Fibroblast of skin of right quadriceps (primary cell): ENCODE measurements at places on chromosomes 2 and 18.

DNA sequence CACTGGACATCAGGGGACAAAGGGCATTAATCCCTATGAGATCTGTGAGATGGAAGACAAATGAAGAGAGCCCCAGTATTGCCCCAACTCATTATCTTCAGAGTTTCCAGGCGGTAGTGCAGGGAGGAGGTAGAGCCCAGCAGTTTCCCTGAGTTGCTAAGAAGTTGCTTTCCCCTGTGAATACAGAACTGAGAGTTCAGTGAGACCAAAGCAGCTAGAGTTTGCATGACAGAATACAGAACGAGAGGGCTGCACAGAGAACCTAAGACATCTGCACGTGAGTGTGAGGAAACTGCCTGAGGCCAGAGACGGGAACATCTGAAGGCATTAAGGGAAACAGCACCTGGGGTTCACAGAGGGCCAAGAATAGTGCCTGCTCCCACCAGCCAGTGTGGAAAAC, 18.1 kb upstream of the PGAP1 start:
- no peak for DNase-seq

DNA sequence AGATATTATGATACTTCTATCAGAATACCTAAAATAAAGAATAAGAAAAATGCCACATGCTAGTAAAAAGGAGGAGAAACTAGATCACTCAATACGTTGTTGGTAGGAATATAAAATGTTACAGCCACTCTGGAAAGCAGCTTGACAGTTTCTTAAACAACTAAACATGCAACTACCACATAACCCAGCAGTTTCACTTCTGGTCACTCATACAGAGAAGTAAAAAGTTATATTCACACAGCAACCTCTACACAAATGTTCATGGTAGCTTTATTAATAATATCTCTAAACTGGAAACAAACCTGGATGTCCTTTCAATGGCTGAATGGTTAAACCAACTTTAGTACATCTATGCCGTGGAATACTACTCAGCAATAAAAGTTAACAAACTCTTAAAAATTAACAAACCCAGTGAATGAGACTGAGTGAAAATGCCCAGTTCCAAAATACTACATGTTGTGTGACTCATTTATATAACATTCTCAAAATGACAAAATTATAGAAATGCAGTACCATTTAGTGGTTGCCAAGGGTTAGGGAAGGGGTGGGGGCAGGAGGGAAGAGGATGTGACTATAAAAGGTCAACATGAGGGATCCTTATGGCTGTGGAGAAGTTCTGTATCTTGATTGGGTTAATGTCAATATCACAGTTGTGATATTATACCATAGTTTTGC, 124.1 kb downstream of the MMADHC start:
- DNase-seq = no peak

DNA sequence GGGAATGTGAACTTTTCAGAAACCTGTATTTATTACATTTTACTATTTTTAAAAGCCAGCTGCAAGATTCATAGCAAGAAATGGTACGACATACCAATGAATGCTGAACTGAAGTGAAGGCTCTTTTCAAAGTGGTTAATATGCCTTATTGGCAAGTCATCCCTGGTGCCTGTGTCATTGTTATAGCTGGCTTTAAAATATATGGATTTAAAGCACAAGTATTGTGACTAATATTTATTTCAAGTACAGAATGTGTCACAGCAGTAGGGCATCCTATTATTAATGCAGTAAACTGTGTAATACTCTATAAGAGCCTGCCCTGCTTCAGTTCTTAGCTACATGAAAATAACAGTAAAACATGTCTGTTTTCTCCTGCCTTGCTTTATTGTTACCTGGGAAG, 10.8 kb downstream of the TSHZ1 start:
- no peak for DNase-seq

DNA sequence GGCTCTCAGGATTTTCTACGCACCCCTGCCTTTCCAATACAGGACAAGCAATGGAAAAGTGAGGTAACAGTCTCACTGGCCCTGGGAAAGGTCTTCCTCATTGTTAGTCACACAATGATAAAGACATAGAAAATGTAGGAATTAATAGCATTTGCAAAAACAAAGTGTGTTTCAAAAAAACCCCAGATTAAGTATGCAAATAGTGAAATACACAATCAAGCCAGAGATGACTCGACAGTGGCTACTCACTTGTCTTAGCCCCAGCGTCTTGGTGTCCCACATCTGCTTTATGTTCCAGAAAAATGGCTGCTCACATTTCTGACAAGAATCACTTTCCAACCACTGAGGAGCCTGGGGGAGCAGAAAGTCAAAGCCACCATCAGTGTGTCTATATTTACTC, 47.0 kb upstream of the AP1S3 start:
- DNase-seq = peak; percentile 58

DNA sequence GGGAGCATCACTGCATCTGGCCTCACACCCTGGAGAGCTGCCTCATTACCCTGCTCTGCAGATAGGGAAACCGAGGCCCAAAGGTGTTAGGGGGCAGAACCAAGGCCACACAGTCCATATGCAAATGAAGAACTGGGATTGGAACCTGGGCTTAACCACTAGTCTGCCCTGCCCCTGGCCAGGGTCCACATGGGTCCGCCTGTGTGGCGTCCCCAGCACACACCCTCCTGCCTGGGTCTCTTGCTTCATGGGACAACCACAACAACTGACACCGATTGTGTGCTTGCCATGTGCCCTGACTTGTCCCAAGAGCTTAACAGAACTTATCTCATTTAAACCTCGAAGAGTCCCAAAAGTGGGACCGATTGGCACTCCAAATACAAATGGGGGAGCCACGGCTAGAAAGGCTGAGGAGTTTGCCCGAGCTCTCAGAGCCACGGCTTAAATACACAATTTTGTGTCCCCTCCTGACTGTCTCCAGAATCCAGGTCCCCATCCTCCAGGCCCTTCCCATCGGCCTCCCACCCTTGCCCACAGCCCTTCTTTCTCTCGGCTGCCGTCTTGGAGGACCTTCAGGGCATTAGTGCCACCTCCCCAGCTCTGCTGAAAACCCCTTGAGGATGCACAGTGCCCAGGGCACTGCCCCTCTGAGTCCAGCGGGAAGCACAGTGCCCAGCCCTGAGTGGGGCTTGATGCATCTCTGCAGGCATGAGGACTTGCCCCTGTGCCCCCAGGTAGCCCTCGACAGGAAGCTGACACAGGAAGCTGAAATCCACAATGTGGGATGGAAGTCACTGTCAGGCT, 5.8 kb upstream of the DUSP2 start:
- DNase-seq = no peak
